Keratinocyte (primary cell): ENCODE measurements at places on chromosomes 11 and 22. TPM values are rescaled to one million over a fixed set of nuclear protein-coding genes. Genes with fewer than 3 reads are reported as not detected.

The C11orf16 gene
- polyA plus RNA-seq: not detected in 3 replicates

The GRIK4 gene
- polyA plus RNA-seq: not detected in 3 replicates

GRCh38 chr22:41595703-41596102, 6.1 kb upstream of the PMM1 start:
- no peak for DNase-seq

GRCh38 chr11:64546600-64546999, 44.4 kb upstream of the SLC22A12 start:
- DNase-seq: no peak
